ENCODE measurements at places on chromosomes 3 and 15. TPM values are rescaled to one million over a fixed set of nuclear protein-coding genes. Genes with fewer than 3 reads are reported as not detected.

SLC12A8 gene
- total RNA-seq, result 1.6 TPM

CACNA1D gene
- not detected for total RNA-seq

TM4SF18 gene
- not detected for total RNA-seq

FBLN2 gene
- 8.4 TPM for total RNA-seq

SNX22 gene
- total RNA-seq, result 1.6 TPM

GCNT3 gene
- total RNA-seq, result not detected

- DNase-seq, result no peak
- no peaks in the 10 kb centered on the region for H3K36me3 ChIP-seq
- H3K27me3 ChIP-seq, result no peaks in the 10 kb centered on the region
- no peak overlapping the region for H3K4me3 ChIP-seq
- H3K27ac ChIP-seq, result no peak overlapping the region
Measured at GRCh38 chr3:187963677-187964385, 190.1 kb upstream of the LPP start.

GRCh38 chr15:90126022-90126421, 23.8 kb upstream of the IDH2 start:
- H3K27me3 ChIP-seq, result peaks cover 5% of the 10 kb centered on the region
- H3K27ac ChIP-seq, result no peak overlapping the region
- no peak for DNase-seq
- H3K36me3 ChIP-seq, result no peaks in the 10 kb centered on the region
- no peaks in the 10 kb centered on the region for H3K4me1 ChIP-seq
- H3K4me3 ChIP-seq, result no peak overlapping the region

DNA sequence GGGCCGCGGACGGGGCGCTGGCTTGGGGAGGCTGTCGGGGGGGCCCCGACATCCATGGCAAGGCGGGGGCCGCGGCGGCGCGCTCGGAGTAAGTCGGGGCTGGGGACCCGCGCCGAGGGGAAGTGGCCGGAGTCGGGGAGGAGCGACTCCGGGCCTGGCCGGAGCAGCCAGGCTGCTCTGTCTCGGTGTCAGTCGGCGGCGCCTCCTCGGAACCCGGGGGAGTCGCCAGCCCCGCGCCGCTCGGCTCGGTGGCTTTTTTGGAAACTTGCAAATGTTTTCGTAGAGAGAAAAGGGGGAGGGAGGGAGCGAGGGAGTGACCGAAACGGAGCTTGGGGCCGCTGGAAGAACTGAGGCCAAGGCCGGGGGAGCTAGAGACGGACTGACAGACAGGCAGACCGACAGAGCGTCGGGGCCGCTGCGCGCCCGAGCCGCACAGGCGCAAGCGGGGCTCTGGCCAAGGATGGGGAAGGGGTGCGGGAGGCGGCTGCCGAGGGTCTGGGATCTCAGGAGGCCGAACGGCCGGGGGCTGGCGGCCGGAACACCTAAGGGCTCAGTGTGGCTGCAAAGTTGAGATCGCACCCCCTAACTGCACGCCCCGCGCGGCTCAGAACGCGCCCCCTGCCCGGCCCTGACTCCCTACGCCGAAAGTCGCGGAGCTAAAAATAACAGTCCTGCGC, 5.0 kb downstream of the PTH1R start:
- H3K4me3 ChIP-seq, result peak overlapping the region; percentile 53
- DNase-seq, result peak; percentile 24
- peaks cover 42% of the 10 kb centered on the region for H3K27me3 ChIP-seq
- no peak overlapping the region for H3K27ac ChIP-seq

DNA sequence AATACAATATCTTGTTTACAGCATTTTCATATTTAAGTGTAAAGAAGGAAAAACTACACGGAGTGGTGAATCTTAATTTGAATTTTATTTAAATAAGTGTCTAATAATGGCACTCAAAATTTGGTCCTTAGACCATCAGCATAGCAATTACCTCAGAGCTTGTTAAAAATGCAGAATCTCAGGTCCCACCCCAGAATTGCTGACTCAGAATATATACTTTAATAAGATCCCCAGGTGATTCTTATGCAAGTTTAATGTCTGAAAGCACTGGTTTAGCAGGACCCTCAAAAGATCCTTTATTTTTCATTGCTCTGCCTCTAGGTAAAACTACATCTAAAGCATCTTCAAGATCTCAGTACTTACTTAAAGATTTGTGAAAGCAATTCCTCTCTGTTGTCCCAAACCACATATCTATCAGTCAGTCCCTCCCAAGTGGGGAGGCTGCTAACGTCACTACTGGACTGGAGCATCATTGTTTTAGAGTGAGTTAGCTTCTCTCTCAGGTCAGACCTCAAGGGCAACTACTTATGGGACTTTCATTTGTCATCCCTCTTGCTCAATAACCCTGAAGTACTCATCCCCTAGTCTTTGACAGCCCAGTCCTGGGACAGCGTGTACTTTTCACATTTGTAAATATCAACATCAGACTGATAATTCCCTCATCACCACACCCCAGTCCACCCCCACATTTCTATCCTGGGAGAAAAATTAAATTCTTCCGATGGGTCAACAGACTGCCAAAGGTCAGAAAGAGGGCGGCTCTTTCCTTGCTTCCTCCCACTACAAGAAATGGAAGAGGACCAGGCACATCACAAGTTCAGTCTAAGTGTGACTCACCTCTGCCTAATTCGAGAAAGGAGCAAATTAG, 76.7 kb downstream of the CBLB start:
- no peak for DNase-seq
- H3K4me3 ChIP-seq, result no peak overlapping the region
- H3K4me1 ChIP-seq, result peaks cover 76% of the 10 kb centered on the region
- H3K36me3 ChIP-seq, result peaks cover 62% of the 10 kb centered on the region
- no peaks in the 10 kb centered on the region for H3K27me3 ChIP-seq
- H3K27ac ChIP-seq, result peak overlapping the region; percentile 49

GRCh38 chr3:196274585-196274984, 12.9 kb downstream of the PCYT1A start:
- peak overlapping the region; percentile 94 for H3K27ac ChIP-seq
- peak; percentile 84 for DNase-seq
- no peaks in the 10 kb centered on the region for H3K27me3 ChIP-seq

DNA sequence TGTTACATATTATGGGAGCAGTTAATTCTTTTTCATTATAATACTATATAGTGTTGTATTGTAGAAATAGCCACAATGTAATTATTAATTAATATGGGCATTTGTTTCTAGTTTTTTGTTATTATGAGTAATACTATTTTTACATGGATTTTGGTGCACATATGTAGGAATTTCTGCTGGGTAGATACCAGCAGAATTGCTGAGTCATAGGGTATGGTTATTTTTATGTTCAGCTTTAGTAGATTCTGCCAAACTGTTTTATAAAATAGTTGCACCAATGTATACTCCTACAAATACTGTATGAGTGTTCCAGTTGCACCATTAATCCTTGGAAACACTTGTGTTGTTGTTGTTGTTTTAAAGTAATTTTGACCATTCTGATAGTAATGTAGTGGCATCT, 91.5 kb downstream of the SH3GL3 start:
- no peak overlapping the region for H3K27ac ChIP-seq
- H3K36me3 ChIP-seq, result no peaks in the 10 kb centered on the region
- peaks cover 5% of the 10 kb centered on the region for H3K27me3 ChIP-seq
- no peak for DNase-seq

GRCh38 chr3:85592256-85592655, 633.5 kb downstream of the CADM2 start:
- H3K4me1 ChIP-seq, result no peaks in the 10 kb centered on the region
- H3K36me3 ChIP-seq, result no peaks in the 10 kb centered on the region
- no peak overlapping the region for H3K4me3 ChIP-seq
- H3K27ac ChIP-seq, result no peak overlapping the region

GRCh38 chr3:135197246-135197645, 402.2 kb downstream of the EPHB1 start:
- no peak overlapping the region for H3K27ac ChIP-seq
- no peak for DNase-seq
- H3K4me1 ChIP-seq, result no peaks in the 10 kb centered on the region
- no peak overlapping the region for H3K4me3 ChIP-seq

- H3K4me3 ChIP-seq, result no peak overlapping the region
- no peaks in the 10 kb centered on the region for H3K36me3 ChIP-seq
- DNase-seq, result no peak
- no peaks in the 10 kb centered on the region for H3K27me3 ChIP-seq
Measured at GRCh38 chr3:71813704-71814103, 28.8 kb upstream of the PROK2 start.

DNA sequence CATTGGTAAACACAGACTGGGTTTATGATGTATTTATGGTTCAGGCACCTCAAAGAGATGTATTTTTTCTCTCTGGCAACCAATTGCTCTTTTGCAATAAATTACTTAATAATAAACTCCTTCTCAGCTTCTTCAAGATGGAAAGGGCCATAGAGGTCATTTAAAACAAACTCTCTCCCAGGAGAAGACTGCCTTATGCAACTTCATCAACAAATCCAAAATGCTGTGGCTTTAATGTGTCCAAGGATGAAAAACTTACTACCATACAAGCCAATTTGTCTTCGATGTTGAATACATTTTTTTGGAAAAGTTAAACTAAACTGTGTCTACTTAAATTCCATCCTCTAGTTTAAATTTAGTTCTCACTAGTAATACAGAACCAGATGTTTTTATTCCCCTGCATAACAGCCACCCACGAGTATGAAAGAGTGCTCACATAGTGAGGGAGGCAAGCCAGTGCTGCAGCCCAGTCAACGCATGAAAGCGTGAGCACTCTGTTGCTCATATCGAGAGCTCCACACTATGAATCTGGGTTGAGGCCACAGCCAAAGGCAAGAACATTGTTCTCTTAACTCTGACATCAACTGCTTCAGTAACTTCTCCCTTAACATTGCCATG, 761.3 kb upstream of the GRM7 start:
- H3K36me3 ChIP-seq, result no peaks in the 10 kb centered on the region
- H3K4me1 ChIP-seq, result no peaks in the 10 kb centered on the region
- H3K27ac ChIP-seq, result no peak overlapping the region

DNA sequence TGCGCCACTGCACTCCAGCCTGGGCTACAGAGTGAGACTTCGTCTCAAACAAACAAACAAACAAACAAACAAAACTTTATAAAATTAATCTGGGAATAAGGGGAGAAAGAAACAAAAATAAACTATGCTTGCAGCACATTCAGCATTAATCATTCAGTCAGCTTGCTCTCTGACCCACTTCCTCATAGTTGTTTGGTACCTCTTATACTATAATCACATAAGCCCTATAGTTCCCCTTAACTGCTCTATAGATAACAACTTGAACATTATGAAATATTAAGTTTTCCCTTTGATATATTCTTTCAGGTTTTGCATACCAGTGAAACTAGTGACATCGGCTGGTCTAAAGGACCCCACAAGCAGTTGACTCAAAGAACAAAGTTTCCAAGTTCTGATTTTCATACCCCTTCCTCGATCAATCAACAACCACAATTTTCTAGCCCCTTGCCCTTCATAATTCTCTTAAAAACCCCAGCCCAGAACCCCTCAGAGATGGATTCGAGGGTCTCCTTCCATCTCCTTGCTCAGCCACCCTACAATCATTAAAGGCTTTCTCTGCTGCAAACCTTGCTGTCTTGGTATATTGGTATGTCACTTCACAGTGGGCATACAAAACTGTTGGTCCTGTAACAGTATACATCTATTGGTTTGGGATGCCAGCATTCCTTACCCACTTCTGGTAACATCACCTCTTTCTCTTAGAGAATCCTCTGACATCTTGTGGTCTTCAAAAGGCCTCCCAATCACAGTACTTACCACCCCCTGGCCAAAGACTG, 26.4 kb downstream of the BCL2L10 start:
- peaks cover 4% of the 10 kb centered on the region for H3K27me3 ChIP-seq
- no peak overlapping the region for H3K4me3 ChIP-seq
- H3K4me1 ChIP-seq, result peaks cover 12% of the 10 kb centered on the region
- DNase-seq, result no peak
- H3K27ac ChIP-seq, result no peak overlapping the region
- H3K36me3 ChIP-seq, result peaks cover 4% of the 10 kb centered on the region

DNA sequence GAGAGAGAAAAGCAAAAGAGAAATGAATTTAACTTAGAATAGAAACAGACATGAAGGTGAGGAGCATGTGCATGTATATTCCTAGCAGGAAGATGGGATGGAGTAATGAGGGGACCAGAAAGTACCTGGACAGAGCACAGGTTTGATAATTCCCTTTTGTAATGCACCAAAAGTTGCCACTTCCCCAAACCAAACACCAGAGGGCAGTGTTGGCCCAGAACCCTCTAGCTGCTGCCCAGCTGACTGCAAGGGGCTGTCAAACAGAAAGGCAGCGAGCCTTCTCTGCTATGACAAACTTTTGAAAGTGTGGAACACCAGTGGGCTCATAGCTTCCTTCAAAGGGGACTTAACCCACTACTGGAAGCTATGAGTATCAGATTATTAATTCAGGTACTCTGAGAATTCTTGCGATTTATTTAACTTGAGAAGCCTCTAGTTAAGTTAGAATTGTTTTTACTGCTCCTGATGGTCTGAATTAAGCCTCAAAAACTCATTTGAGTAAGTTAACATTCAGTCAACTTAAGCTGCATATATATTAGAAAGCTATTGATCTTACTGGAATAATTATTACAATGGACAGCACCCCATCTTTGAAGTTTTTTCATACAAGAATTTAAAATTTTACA, 234.9 kb downstream of the NEK10 start:
- H3K36me3 ChIP-seq, result no peaks in the 10 kb centered on the region
- H3K27me3 ChIP-seq, result no peaks in the 10 kb centered on the region
- DNase-seq, result peak; percentile 71
- no peak overlapping the region for H3K27ac ChIP-seq
- no peaks in the 10 kb centered on the region for H3K4me1 ChIP-seq

DNA sequence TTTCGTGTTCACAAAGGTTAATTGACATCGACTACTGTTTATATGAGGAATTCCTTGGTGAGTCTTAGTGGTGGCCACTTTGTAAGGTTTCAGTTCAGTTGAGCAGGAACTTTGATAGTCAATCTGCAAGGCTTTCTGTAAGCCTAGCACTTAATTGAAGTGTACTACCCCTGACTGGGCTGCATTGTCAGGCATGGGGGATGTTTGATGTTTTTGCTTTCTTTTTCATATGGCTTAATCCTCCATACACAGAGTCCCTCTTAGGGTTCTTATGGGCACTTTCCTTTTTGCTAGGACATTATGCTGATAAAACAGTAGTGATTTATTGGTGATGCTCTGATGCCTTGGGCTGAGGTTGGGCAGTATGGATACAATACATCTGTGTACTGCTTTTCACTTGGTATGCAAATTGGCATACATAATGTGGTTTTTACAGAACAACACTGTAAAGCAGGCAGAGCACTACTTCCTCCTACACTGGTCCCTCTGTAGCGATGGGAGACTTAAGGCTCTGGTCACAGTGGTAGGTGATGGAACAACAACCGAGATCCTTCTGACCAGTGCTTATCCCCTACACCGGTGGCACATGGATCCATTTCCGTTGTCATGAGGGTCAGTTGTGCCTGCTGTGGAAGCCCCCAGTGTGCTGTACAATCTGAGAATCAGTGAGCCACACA, 261.0 kb downstream of the MFSD1 start:
- no peak overlapping the region for H3K4me3 ChIP-seq
- H3K4me1 ChIP-seq, result no peaks in the 10 kb centered on the region
- H3K27me3 ChIP-seq, result no peaks in the 10 kb centered on the region
- DNase-seq, result no peak
- no peaks in the 10 kb centered on the region for H3K36me3 ChIP-seq

- no peaks in the 10 kb centered on the region for H3K36me3 ChIP-seq
- H3K27me3 ChIP-seq, result no peaks in the 10 kb centered on the region
- DNase-seq, result no peak
- H3K27ac ChIP-seq, result no peak overlapping the region
- no peak overlapping the region for H3K4me3 ChIP-seq
Measured at GRCh38 chr3:60146121-60146520, 1096.3 kb upstream of the CFAP20DC start.

- no peaks in the 10 kb centered on the region for H3K36me3 ChIP-seq
- no peaks in the 10 kb centered on the region for H3K27me3 ChIP-seq
- H3K4me3 ChIP-seq, result no peak overlapping the region
- no peaks in the 10 kb centered on the region for H3K4me1 ChIP-seq
Measured at GRCh38 chr3:166123088-166123487, 285.9 kb upstream of the BCHE start.

Measured in activated CD8-positive, alpha-beta T cell treated with anti-CD3 and anti-CD28 coated beads for 36 hours (primary cell).